ENCODE measurements at places on chromosomes 3 and 15.
A peak's percentile ranks its signal among the peaks of the same experiment; 100 is the strongest.

- no peak for DNase-seq
Measured at GRCh38 chr3:170721563-170721962, 135.7 kb upstream of the SLC7A14 start.

DNA sequence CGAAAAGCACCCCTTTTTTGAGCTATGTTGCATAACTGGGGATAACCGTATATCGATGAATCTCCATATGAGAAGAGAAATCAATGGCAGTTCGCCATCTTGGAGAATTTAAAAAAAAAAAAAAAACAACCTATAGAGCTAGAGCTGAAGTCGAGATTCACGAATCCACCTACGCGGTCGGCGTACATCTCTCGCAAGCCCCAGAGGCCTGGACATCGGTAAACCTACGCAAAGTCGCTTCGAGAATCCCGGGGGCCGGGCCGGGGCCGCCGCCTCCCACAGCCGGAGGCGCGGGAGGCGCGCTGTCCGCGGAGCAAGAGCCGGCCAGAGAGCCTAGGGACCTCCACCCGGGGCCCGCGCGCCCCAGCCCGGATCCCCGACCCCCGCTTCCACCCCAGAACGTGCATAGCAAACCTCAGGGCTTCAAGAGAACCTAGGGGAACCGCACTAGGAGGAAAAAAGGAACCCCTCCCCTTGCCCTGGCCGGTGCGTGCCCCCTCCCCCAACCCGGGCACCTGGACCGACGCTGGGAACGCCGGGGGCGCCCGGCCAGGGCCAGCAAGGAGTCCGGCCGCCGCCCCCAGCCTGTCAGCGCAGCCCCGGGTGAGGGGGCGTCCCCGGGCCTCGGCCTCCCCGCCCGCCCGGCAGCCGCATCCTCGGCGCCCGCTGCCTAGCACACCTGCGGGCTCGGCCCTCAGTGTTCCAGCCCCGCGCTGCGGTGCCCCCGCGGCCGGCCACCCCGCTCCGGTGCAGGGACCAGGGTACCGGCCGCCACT is 567 bp downstream of the PFN2 start:
- peak; percentile 94 for DNase-seq

DNA sequence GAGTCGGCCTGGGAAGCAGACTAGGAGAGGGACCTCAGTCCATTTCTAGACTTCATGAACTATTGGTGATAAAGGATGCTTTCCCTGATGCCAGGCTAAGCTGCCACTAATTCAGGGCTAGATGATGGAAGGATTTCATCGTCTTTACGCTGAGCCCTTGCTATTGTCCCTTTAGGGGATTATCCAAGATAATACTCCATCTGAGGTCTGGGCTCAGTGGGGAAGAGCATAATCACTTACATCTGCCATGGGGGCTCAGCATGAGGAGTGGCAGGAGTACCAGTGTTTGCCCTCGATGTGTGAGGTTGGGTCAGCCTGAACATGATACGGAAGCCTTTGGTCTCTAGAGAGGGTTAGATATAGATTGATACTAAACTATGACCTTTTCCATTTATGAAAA is 47.3 kb downstream of the PTPRG start:
- no peak for DNase-seq

DNA sequence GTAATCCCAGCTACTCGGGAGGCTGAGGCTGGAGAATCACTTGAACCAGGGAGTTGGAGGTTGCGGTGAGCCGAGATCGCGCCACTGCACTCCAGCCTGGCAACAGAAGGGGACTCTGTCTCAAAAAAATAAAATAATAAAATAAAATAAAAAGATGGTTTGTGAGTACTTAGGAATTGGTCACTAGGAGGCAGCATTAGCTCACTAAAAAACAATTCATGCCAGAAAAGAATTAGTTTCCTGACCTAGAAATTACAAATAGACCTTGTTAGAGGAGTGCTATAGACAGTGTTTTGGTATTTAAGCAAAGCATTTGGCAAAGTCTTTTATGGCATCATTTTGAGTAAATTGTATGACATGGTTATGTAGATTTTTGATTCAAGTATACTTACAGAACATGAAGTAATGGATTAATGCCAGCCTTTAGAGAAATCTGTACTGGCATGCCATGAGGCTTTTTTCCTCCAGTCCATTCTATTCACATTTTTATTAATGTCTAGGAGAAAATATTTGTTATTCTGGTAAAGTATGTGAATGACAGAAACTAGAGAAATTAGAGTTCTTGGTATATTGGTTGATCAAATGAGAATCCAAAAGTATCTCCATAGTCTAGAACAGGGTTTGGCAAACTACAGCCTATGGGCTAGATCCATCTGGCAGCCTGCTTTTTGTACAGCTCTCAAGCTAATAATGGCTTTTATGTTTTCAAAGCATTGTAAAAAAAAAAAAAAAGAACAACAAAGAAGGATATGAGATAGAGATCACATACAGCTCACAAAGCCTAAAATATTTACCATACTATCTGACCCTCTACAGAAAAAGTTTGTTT is 81.6 kb downstream of the LRRC49 start:
- DNase-seq = no peak

- DNase-seq = no peak
Measured at GRCh38 chr3:62870321-62870720, 4.9 kb downstream of the CADPS start.

DNA sequence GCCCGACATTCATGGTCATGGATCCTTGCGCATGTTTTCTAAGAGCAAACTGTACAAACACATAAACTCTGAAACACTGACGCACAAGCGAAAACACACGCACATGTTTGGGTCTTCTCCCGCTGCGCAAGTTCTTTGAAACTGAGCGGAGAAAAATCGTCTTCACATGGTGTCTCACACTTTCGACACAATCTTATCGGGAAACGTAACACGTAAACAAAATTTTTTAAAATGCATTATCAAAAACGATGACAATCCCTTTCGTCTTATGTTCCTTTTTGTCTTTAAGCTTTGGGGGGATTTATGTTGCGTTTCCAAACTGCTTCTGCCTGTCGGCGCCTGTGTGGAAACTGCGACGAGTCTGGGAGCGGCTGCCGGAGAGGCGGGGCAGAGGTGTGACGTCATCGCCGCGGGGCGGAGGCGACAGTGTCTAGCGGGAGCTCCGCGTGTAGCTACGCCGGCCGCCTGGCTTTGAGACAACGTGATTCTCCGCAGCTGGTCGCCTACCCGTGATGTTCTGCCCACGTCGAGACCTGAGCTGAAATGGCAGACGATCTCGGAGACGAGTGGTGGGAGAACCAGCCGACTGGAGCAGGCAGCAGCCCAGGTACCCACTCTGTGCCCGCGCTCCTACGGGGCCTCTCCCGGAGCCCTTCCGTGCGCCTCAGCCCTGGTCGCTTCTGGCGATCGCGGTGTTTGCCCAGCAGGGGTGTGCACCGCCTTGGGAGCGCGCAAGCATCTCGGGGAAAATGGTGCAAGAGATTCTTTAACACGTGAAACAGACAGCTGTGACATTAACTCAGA is at the start of gene CMSS1:
TSS of gene CMSS1 (plus strand) at position 426 of the 804 bp plus-strand sequence.
- peak; percentile 98 for DNase-seq

DNA sequence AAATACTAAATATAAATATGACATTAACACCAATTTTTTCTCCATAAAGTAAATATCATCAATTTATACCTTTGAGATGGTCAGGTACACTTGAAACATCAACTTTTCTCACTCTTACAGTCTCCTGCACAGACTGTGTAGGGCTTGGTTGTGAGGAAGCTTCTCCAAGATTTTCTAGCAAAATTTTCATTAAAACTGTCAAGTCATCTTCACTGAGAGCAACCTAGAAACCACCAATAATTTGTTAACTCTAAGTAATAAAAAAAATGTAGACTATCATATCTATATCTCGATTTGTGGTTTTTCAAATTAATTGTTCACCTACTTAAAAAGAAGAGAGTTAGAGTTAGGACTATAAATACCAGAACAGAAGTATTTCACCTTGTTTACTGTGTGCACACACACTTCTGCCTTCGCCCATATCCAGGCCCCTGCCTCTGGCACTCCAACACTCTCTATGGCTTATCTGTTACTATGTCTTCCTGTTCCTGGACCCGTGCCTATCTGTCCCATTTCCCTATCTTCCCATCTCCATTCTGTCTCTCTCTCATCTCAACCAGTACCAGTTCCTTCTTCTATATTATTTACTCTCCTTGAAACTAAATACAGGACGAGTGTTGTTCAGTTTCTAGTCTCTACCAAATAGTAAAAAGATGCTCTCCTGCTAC is 123.6 kb downstream of the VPS13C start:
- DNase-seq = no peak

DNA sequence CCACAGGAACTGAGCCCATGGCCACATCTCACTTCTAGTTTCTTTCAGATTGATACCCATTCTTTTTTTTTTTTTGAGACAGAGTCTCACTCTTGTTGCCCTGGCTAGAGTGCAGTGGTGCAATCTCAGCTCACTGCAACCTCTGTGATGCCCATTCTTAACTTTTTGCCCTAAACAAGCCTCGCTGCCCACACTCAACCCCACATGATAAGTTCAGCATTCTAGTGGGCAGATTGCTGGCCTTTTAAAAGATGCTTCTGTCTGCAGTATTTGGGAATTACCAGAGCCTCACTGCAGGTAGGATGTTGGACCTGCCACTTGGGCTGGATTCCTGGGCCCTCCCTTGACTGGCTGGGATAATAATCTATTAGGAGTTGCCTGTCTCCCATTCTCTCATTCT is 51.0 kb downstream of the TRANK1 start:
- no peak for DNase-seq

DNA sequence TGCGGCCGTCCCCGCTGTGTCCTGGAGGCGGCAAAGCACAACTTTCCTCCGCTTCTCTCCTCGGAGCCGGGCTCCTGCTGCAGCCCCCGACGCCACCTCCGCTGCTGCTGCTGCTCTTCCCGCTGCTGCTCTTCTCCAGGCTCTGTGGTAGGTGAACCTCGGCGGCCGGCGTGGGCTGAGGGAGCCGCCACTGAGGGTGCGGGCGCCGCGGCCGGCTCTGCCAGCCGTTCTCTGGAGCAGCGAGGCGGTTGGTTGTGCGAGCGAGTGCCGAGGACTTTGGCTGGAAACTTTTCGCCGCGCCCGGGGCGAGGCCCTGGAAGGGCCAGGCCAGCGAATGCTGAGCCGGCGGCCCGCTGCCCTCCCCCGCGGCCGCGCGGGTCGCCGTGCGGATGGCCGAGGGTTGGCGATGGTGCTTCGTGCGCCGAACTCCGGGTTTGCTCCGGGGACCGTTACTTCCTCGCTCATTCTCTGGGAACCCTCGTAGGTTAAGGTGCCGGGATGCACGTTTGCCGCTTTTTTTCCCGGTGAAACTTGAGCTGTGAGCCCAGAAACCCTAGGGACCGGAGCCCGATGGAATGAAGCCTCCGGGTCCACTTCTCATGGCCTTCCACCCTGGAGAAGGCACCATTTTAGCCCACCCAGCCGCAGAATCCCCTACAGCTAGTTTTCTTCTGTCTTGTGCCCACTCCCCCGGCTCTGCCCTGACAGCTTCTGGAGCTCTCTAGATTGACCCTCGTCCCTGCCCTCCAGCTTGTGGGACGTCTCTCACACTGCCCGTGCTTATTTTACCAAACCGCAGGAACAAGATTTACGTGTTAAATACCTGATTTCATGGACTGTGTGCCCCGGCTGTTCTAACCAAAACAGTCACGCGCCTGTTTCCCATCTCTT is 660 bp downstream of the NECTIN3 start:
- DNase-seq = peak; percentile 81

DNA sequence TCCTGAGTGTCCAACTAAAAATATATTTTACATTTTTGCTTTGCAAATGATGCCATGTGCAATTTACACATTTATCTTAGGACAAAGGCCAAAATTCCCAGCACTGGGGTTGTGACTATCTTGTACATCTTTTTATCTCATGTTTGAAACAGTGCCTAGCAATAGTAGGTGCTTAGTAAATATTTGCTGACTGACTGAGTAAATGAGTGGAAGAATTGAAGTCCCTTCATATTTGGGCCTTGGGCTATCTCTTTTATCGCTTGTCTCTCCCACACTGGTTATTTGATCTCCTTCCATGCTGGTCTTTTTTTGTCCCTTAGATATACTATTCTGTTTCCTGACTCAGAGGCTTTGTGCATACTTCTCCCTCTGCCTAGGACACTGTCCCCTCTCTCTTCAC is 213.1 kb upstream of the GOLGA6L4 start:
- DNase-seq = no peak

- DNase-seq = no peak
Measured at GRCh38 chr3:148540851-148541250, 156.9 kb upstream of the AGTR1 start.

- no peak for DNase-seq
Measured at GRCh38 chr3:154112146-154112852, 8.9 kb upstream of the ARHGEF26 start.

DNA sequence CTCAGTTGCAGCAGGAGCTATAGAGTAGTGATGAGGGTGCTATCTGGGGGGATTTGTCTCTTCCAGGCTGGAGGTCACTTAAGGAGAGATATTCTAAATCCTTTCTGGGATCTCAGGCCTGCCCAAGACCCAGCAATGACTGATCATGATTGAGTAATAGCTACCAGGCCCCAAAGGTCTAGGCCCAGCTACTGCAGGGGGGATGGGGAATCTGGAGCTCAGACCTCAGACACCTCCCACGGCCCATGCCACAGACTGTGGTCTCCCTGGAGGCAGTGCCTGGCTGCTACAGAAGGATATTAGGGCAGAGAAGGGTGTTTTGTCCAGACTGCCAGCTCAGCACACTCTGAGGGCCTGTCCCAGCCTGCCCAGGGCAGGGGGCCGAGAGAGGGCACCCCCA is 6.9 kb downstream of the SLC38A3 start:
- DNase-seq = no peak

DNA sequence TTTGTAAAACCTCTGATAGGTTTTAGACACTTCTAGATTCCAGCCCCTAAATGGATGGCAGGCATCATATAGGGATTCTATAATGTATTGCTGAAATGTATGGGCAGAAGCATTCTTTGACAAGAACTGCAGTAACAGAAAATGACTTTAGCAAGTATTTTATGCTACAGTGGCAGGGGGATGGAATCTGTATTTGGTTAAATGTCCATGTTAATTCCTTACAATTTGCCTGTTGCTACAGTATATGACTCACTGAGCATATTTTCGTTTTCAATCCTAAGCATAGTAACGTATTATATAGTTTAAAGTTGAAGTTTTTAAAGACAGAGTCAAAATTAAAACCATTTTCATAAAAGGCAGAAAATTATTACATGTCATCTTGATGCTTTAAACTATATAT is 150.1 kb downstream of the MEX3B start:
- no peak for DNase-seq

DNA sequence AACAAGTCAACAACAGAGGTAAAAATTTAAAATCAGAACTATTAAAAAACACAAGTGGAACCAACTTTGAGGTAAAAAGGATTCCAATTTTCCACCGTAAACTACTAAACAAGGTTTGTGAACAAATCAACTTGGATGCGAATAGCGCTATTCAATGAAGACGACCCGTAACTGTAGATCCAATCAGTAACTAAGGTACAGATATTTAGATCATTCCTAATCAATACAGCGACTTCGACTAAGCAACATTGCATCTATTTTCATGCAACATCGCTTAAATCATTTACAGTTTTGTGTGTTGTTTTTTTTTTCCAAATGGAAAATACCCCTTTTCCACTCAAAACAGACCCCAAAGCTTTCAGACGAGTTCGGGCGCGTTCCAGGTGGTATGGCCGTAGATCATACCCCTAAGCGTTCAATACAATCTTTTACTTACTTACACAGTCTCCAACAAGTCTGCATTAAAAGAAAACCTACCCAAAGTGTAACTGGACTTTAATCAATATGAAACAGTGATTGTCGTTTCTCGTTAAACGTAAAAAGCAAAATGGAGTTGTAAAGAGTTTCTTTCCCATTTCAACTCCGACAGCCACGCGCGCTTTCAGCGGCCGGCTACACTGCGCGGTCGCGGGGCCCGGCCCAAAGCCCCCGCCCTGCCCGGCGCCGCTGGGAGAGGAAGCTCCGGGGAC is 786 bp downstream of the RHOA start:
- no peak for DNase-seq
